ENCODE measurements at places on chromosomes 11 and 22.

- DNase-seq: no peak
- peaks cover 8% of the 10 kb centered on the region for H3K36me3 ChIP-seq
- peak overlapping the region; percentile 19 for H3K4me3 ChIP-seq
- H3K27me3 ChIP-seq: no peaks in the 10 kb centered on the region
Observed at GRCh38 chr11:35288817-35289541, 130.4 kb downstream of the SLC1A2 start.

GRCh38 chr11:79174045-79175008, 266.5 kb downstream of the TENM4 start:
- no peak overlapping the region for H3K27ac ChIP-seq
- no peaks in the 10 kb centered on the region for H3K36me3 ChIP-seq
- peaks cover 1% of the 10 kb centered on the region for H3K27me3 ChIP-seq
- no peaks in the 10 kb centered on the region for H3K4me1 ChIP-seq

- peaks cover 37% of the 10 kb centered on the region for H3K27me3 ChIP-seq
- DNase-seq: no peak
- H3K27ac ChIP-seq: no peak overlapping the region
- H3K4me1 ChIP-seq: peaks cover 3% of the 10 kb centered on the region
- H3K4me3 ChIP-seq: no peak overlapping the region
- no peaks in the 10 kb centered on the region for H3K36me3 ChIP-seq
Observed at GRCh38 chr22:32222991-32223390, 18.1 kb upstream of the RFPL2 start.

DNA sequence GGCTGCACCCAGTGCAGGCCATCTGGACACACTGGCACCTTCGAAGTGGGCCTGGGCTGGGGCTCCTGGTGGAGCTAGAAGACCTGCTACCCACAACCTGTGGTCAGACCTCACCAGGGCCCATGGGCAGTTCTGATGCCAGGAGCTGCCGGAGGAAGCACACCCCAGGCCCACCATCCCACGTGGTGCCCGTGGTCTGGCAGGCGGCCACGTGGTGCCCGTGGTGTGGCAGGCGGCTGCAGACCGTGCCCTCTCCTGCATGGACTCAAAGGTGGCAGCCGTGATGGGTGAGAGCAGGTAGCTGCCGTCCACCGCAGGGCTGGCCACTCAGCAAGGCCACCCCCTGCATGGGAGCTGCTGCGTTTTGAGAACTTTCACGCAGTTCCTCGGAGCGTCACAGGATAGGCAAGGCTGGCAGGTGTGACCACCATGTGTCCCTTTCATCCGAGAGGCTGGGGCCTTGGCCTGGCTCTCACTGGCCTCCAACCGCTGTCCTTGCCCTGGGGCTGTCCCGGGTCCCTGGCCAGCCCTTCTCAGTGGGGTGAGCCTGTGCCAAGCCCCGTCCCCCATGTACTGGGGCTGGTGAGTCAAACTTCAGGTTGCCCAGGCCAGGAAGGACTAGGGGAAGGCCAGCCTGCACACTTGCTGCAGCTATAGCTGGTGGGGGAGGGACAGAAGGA, 3.9 kb upstream of the IL17REL start:
- no peak for DNase-seq
- peaks cover 30% of the 10 kb centered on the region for H3K4me1 ChIP-seq
- no peaks in the 10 kb centered on the region for H3K36me3 ChIP-seq
- H3K27ac ChIP-seq: peak overlapping the region; percentile 25

GRCh38 chr11:8222820-8223512, 40.7 kb downstream of the LMO1 start:
- no peak overlapping the region for H3K27ac ChIP-seq
- H3K36me3 ChIP-seq: no peaks in the 10 kb centered on the region
- no peak for DNase-seq
- H3K4me3 ChIP-seq: no peak overlapping the region

DNA sequence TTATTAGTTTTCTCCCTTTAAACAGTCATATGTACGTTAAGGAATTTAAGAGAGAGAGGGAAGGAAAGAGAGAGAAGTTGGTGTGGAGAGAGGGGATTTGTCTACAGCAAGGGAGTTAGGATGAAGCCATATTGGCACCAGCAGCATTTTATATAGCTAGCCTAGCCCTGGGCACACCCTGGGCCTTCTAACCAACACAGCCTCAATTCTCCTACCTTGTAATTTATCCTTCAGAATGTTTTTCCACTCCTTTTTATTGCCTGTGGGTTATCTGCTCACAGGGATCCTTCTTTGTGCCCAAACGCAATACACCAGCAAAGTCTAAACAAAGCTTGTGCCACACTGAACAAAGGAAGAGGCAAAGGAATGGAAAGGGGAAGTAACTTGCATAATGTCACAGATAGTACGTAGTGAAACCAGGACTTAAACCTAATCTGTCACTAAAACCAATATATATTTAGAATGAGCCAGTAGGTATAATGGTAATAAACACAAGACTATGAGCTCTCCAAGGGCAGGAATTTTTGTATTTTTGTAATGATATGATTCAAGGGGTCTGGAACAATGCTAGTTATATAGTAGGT, 613.8 kb upstream of the TENM4 start:
- no peak overlapping the region for H3K4me3 ChIP-seq
- no peaks in the 10 kb centered on the region for H3K4me1 ChIP-seq
- no peak overlapping the region for H3K27ac ChIP-seq
- no peak for DNase-seq

GRCh38 chr11:69414773-69415187, 66.7 kb upstream of the LINC01488 start:
- no peaks in the 10 kb centered on the region for H3K36me3 ChIP-seq
- peaks cover 5% of the 10 kb centered on the region for H3K4me1 ChIP-seq
- H3K27me3 ChIP-seq: peaks cover 2% of the 10 kb centered on the region
- DNase-seq: no peak

DNA sequence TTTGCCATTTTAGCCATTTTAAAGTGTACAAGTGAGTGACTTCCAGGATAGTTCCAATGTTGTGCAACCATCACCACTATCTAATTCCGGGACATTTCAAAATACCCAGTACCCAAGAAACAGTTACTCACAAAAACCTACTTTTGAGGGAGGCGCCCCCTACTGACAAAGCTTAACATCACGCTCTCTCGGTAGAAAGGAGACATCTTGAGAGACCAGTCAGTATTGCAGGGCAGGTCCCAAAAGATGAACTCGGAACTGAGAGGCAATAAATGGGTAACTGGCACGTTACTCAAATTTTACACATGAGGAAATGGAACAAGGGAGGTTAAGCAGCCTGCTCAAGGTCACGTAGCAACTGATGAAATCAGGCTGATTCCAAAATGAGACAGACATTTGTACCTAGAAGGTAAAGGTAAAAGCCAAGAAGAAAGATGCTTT, 50.0 kb upstream of the POU2AF1 start:
- H3K27me3 ChIP-seq: peaks cover 12% of the 10 kb centered on the region
- DNase-seq: peak; percentile 89
- H3K4me3 ChIP-seq: no peak overlapping the region

GRCh38 chr11:131295986-131296385, 74.4 kb upstream of the NTM start:
- H3K4me1 ChIP-seq: no peaks in the 10 kb centered on the region
- no peak overlapping the region for H3K4me3 ChIP-seq
- H3K27me3 ChIP-seq: peaks cover 5% of the 10 kb centered on the region
- DNase-seq: no peak
- no peak overlapping the region for H3K27ac ChIP-seq
- H3K36me3 ChIP-seq: no peaks in the 10 kb centered on the region

GRCh38 chr22:41171996-41172395, 33.1 kb upstream of the L3MBTL2 start:
- H3K27me3 ChIP-seq: no peaks in the 10 kb centered on the region
- peaks cover 6% of the 10 kb centered on the region for H3K4me1 ChIP-seq
- no peak for DNase-seq
- H3K27ac ChIP-seq: no peak overlapping the region
- H3K4me3 ChIP-seq: no peak overlapping the region

GRCh38 chr22:17788528-17789378, 14.5 kb upstream of the BID start:
- no peaks in the 10 kb centered on the region for H3K27me3 ChIP-seq
- H3K4me3 ChIP-seq: no peak overlapping the region
- no peak overlapping the region for H3K27ac ChIP-seq
- no peak for DNase-seq
- no peaks in the 10 kb centered on the region for H3K4me1 ChIP-seq
- H3K36me3 ChIP-seq: peaks cover 2% of the 10 kb centered on the region

GRCh38 chr11:73976451-73977151, 6.0 kb downstream of the UCP2 start:
- peak overlapping the region; percentile 48 for H3K4me3 ChIP-seq
- H3K4me1 ChIP-seq: peaks cover 75% of the 10 kb centered on the region
- no peak for DNase-seq

DNA sequence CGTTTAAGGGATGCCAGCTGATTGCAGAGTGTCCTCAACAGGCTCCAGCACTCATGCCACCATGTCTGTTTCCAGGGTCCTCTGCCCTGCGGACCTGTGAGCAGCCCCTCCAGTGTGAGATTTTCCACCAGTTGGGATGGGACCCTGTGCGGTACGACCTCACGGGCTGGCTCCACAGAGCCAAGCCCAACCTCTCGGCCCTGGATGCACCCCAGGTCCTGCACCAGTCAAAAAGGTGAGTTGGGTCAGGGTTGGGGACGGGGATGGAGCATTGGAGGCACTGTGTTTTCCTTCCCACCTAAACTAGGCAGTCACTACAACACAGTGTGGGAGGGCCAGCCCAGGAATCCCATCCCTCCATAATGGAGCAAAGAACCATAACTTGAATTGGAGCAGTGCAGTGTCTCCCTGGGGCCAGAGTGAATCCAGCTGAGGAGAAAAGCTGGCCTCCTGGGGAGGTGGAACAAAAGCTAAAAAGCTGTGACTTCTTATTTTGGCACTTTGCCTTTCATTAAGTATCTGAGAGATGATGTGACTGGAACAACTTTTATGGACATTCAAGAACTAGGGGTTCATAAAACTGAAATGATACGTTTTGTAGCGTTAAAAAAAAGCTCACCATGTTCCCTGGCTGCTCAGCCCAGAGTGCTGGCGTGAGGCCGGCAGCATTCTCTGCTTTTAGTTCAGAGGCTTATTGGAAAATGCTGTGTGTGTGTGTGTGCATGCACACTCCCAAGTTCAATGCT, 101.8 kb downstream of the MYO18B start:
- H3K36me3 ChIP-seq: no peaks in the 10 kb centered on the region
- no peaks in the 10 kb centered on the region for H3K27me3 ChIP-seq
- H3K27ac ChIP-seq: no peak overlapping the region
- DNase-seq: no peak
- peaks cover 2% of the 10 kb centered on the region for H3K4me1 ChIP-seq
- no peak overlapping the region for H3K4me3 ChIP-seq

DNA sequence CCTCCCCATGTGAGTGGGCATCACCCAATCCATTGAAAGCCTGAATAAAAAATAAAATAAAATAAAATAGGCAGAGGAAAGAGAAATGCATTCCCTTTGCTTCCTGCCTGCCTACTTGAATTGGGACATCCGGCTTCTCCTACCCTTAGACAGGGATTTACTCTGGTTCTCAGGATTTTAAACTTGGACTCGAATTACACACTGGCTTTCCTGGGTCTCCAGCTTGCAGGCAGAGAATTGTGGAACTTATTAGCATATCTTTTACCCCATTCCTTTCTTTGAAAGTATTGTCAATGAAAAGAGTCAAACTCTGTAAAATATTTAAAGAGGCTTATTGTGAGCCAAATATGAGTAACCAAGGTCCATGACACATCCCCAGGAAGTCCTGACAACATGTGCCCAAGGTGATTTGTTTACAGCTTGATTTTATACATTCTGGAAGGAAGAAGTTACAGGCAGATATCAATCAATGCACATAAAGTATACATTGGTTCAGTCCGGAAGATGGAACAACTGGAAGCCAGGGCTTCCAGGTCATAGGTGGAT, 78.4 kb upstream of the CCDC90B start:
- no peaks in the 10 kb centered on the region for H3K27me3 ChIP-seq
- DNase-seq: no peak
- no peaks in the 10 kb centered on the region for H3K36me3 ChIP-seq
- H3K4me1 ChIP-seq: no peaks in the 10 kb centered on the region
- no peak overlapping the region for H3K4me3 ChIP-seq
- no peak overlapping the region for H3K27ac ChIP-seq

GRCh38 chr11:78921509-78921908, 346.8 kb upstream of the NARS2 start:
- no peak overlapping the region for H3K4me3 ChIP-seq
- H3K27ac ChIP-seq: no peak overlapping the region
- H3K36me3 ChIP-seq: no peaks in the 10 kb centered on the region
- H3K27me3 ChIP-seq: peaks cover 2% of the 10 kb centered on the region
- no peak for DNase-seq

DNA sequence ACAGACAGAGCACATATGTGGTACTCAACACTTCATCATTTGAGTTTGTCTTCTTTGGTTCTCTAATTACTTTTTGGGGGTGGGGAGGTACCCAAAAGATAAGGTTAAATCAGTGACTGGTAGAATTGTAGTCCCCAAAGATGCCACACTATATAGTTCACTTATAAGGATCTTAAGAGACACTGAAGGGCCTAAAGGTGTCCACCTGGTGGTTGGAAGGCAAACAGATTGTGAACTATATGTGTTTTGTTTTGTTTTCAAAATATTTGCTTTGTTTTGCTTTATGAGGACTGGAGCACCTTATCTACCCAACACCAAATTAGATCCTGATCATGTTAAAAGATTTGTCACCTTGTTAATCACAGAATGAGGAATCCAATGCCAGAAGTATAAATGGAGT, 136.1 kb downstream of the DCDC1 start:
- peaks cover 3% of the 10 kb centered on the region for H3K27me3 ChIP-seq
- no peak overlapping the region for H3K4me3 ChIP-seq
- no peak overlapping the region for H3K27ac ChIP-seq
- H3K4me1 ChIP-seq: no peaks in the 10 kb centered on the region

DNA sequence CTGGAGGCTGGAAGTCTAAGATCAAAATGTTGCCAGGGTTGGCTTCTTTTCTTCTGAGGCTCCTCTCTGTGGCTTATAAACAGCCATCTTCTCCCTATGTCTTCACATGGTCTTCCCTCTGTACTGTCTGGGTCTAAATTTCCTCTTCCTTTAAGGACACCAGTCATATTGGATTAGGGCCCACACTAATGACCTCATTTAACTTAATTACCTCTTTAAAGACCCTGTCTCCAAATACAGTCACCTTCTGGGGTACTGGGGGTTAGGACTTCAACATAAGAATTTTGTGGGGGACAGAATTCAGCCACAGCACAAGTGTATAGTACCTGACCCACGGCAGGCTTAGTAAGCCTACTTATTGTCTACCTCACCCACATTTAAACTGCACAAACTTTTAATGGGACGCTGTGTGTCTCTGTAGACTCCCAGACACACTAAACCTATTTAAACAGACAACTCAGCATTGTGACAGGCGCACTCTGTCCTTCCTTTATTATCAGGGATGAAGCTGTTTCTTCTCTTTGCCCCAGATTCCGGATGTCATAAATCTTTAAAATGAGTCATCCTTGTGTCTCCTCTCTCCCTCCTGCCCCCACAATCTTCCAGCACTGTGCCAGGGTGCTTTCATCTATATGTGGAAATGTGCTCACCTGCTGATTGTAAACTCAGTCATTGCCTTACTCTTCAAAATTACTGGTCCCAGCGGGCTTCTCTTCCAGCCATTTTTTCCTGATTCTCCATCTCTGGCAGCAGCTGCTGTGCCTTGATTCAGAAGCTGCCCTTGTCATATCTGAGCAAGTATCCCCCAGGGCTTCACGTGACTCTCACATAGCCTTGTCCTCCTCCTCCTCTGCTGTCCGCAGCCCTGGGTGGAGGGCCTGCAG, 5.4 kb upstream of the MAPK8IP1 start:
- H3K4me1 ChIP-seq: peaks cover 3% of the 10 kb centered on the region
- no peak overlapping the region for H3K4me3 ChIP-seq
- DNase-seq: no peak
- H3K27me3 ChIP-seq: peaks cover 3% of the 10 kb centered on the region
- H3K27ac ChIP-seq: no peak overlapping the region
